Activated T-helper 1 cell treated with Interleukin-2 at 50 U/mL for 16 hours (primary cell): ENCODE measurements at places on chromosomes 2 and 18.

DNA sequence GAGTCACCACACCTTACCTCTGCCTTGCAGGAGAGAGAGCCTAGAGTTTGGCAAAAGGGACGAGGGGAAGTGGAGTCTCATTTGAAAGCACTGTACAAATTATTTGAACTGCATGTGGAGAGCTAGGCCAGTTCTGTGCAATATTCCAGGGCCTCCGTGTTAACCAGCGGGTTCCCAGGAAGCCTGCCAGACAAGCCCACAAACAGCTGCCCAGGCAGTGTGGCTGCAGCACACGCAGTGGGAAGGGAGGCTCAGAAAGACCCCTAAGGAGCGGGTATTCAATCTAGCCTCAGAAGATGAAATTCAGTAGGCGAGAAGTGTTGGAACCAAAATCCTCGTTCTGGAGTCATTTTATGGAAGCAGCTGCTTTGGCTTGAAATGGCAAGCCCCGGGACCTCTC is 30.7 kb downstream of the CNGA3 start:
- no peak for DNase-seq

DNA sequence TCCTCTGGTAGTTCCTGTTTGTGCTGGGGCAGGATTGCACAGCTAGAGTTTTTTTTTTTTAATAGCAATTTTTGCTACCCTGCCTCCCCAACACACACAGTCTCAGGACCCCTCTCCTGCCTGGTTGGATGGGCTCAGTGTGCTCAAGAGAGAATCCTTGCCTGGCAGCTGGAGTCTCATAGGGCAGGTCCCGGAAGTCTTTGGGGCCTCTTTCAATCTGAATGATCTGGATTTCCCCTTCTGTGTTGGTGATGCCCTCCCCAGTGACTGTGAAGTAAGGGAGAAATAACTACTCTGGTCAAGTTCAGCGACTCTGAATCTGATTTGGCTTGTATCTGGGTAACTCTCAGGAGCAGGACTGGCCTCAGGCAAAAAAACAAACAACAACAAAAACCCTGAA is 220.6 kb upstream of the LRRTM1 start:
- DNase-seq = no peak

- no peak for DNase-seq
Measured at GRCh38 chr18:79982736-79983135, 5.6 kb downstream of the TXNL4A start.

- DNase-seq = no peak
Measured at GRCh38 chr2:173750353-173750801, 214.8 kb downstream of the SP3 start.

- DNase-seq = no peak
Measured at GRCh38 chr2:23630961-23631360, 246.0 kb downstream of the KLHL29 start.

DNA sequence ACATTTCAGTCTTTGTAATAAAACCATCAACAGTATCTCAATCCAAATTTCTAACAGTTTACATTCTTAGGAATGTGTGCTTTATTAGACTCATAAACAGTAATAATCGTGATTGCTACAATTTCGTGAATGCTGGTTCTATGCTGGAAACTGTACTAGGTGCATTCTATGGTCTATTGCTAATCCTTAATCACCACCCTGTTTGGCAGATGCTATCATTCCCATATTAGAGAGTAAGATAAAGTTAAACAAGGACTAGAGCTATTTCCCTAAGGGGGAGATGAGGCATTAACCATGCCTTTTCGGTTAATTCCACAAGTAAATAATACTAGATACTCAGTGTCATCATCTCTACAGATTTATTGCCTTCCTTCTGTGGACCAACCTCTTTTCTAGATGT is 244.0 kb downstream of the PAX3 start:
- no peak for DNase-seq

- no peak for DNase-seq
Measured at GRCh38 chr18:5175378-5175777, 21.7 kb downstream of the AKAIN1 start.

DNA sequence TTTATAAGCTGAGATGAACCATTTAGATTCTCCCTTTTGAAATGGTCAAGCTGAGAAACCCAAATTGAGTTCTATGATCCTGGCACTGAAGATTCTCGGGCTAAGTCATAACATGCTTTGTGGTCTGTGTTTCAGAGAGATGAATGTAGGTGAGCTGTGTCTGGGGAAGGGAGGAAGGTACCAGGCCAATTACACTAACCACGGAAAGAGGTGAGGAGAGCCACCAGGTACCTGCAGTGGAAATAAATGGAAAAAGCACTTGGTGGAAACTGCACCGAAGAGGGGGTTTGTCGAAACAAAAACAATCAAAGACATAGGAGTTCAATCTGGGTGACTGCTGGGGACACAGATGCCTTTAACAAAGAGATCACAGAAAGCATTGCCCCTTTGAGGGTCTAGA is 963 bp upstream of the MRPL44 start:
- no peak for DNase-seq

DNA sequence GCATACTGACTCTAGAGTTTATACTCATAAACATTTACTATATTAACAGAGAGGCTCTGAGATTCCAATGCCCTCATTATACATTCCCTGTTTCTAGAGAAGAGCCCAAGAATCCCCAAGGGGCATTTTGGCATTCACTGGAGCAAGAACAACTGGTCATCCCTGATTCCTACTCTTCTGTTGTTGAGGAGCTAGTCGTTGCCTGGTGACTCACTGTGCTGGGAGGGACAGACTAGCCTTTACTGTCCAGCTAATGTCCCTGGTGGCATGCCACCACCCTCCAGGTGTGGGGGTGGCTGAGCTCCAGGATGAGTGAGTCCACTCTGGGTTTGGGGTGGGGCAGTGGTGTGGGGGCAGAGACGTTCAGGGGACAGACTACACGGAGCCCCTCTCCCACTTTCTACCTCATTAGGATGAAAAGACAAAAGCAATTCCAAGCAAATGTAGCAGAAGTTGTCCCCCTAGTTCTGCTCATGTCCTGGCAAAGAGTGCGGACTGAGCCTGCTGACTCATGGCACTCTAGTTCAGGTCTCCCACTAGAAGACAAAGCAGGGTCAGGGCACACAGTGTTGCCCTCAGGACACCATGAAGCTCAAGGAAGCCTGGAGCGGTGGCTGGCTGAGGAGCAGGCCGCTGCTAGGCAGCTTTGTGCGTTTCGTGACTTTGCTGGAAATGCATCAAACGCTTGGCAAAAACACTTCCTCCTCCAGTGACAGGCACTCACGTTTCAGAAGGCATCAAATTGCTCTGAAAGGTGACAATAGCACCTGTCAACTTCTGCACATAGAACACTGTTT is 49.4 kb downstream of the RHOB start:
- no peak for DNase-seq

- DNase-seq = no peak
Measured at GRCh38 chr2:16104949-16105668, 164.8 kb downstream of the MYCN start.

DNA sequence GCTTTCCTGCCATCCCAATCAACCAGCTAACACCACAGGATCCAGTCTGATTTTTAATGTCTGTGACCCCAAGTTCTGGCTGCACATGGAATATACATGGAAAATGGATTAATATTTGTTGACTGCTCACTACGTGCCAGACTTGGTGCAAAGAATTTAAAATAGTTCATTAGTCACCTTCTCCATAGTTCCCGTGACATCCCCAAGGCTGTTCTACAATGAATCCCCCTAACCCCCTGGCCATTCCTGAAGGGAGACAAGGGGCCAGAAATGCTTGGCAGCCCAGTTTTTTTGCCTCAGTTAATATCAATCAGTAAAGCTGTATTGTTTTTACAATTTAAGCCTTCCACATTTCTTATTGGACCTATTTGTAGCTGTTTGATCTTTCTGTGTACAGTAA is 71.0 kb upstream of the ST3GAL5 start:
- no peak for DNase-seq

- no peak for DNase-seq
Measured at GRCh38 chr2:85502720-85503119, 36.2 kb upstream of the MAT2A start.

DNA sequence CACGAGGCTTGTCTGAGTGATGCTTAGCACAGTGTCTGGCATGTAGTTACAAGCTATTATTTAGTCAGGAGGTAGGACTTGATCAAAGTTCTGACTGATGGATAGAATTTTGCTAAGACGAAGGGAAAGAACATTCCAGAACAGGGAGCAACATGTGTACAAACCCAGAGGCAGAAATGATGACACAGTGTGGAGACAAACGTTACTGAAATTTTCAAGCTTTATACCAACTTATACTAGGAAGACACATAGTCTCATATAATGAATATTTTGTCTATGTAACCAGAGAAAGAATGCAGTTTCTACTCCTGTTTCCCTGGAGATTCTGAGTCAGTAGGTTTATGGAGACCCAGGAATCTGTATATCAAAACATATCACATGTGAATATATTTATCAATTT is 123.4 kb downstream of the FAM124B start:
- no peak for DNase-seq

DNA sequence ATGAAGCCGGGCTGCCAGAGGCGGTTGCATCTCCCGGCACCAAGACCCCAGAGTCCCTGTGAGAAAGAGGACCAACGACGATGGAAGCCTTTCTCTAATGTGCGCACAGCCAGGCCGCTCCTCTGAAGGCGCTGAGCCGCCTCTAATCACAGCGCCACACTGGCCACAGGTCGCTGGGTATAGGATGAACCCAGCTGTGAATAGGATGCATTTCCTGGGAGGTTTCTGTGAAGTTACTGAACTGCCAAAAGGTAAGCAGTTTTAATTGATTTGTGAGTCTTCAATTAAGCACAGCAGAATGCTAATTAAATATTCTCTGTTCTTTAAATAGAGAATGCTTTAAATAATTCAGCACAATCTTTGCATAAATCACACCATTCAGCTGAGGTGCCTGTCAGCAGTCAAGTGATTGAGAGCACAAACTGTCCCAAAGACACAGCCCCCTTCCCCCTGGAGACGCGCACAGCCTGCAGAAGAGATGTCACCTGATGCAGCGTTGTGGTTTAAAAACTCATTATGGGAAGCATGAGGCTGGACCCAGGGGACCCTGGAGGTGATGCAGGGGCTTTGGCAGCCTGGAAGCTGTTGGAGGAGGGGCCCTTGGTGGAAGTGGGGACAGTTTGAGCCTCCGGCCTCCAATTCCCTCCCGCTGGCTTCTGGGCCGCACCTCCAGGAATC is 98.1 kb downstream of the RTP5 start:
- no peak for DNase-seq

- no peak for DNase-seq
Measured at GRCh38 chr2:239274391-239275043, 126.3 kb downstream of the HDAC4 start.

DNA sequence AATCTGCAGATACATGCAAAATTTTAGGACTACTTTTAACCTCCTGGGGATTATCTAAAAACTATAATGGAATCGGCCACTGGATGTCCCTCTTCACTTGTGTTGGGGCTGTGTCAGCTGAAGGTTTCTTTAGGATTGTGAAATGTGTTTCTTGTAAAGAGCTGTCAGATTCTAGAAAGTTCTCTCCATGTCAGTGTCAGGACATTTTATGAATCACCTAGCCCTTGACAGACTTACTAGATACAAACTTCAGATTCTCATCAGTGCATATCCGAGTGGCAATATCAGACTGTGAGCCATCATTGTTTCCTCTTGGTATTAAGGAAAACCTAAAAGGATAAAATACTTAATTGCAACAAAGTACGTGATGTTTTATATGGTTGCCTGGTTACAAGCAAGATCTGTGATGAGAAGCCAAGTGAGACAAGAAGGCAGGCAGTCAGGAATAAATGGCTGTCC is 107.3 kb downstream of the CPS1 start:
- no peak for DNase-seq
